Activated naive CD8-positive, alpha-beta T cell treated with anti-CD3 and anti-CD28 coated beads, Interleukin-2, amount 10 ng/mL, durations not matched to agents 7 days and 5 days (primary cell): ENCODE measurements at places on chromosomes 7 and 10. TPM values are rescaled to one million over a fixed set of nuclear protein-coding genes. Genes with fewer than 3 reads are reported as not detected.

Gene TEX36
- total RNA-seq = not detected

DNA sequence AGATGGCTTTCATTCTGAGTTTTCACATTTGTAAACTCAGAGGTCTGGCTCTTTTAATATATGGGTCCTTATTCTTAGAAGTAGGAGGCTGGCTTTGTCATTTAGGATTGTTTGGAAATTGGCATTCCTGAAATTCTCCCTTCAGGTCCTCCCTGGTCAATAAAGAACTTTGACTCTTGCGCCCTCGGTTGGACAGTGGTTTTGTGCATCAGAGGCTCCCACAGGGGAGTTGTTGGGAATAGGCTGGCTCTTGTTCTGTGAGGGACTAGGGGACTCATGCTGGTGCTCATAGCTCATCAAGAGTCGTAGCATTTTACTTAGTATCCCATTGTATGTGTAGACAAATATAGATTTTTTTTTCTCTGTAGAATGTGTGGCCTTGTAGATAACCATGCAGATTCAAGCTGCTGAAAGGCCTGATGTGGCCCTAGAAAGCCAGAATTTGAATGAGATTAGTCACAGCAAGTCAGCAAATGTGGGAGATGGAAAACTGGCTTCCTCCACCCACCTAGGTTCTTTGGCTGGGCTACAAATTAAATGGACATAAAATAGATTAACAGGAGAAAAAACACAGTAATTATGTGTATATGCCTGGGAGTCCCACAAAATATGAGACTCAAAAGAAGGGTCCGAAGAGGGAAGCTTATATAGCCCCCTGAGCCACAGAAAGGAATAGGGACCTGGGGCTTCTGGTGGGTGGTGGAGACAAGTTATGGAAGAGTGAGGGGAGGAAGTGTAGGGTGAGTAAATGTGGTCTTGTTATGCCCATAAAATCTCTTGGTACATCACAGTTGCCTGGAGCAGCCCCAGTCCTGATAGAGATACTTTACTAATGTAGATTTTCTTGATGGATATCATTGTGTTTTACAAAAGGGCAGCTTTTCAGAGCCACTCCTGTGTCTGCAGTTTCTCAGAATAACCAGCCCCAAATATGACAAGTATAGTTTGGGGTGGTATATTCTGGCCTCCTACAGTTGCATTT is 94.6 kb upstream of the BTBD16 start:
- peaks cover 9% of the 10 kb centered on the region for H3K27me3 ChIP-seq
- H3K27ac ChIP-seq = no peak overlapping the region
- H3K4me3 ChIP-seq = no peak overlapping the region

Gene GSTO1
- total RNA-seq = 92.2 TPM

- peaks cover 4% of the 10 kb centered on the region for H3K27me3 ChIP-seq
- no peak overlapping the region for H3K27ac ChIP-seq
- DNase-seq = no peak
- H3K36me3 ChIP-seq = no peaks in the 10 kb centered on the region
- no peak overlapping the region for H3K4me3 ChIP-seq
These were observed 24.0 kb upstream of the SNX10 start for GRCh38 chr7:26267601-26268166.

Gene LIPF
- not detected for total RNA-seq

DNA sequence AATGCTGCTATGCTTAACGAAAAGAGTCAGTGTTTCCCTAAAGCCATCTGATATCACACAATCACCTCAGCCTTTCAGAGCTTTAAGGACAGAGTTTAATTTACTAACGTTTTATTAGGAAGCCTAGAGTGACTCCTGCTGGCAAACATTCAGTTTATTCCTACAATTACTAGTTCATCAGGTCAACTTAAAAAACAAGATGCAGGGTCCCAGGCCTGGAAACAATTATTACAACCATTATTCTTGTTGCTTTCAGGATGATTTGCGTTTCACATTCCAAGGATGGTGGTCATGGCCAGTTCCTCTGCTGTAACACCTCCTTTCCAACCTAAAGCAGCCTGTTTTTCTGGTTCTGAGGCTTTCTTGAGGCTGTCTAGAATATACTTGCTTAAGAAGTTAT is 1.5 kb upstream of the FAM53B start:
- H3K4me1 ChIP-seq = peaks cover 29% of the 10 kb centered on the region
- peaks cover 5% of the 10 kb centered on the region for H3K36me3 ChIP-seq
- H3K27ac ChIP-seq = no peak overlapping the region
- DNase-seq = no peak

Gene RADIL
- 0.28 TPM for total RNA-seq

Gene GPR141
- total RNA-seq = not detected
